H9 (cell line): ENCODE measurements at places on chromosomes 1 and 21.

GRCh38 chr1:1777583-1777899 is 729 bp downstream of the NADK start:
- DNase-seq = no peak

DNA sequence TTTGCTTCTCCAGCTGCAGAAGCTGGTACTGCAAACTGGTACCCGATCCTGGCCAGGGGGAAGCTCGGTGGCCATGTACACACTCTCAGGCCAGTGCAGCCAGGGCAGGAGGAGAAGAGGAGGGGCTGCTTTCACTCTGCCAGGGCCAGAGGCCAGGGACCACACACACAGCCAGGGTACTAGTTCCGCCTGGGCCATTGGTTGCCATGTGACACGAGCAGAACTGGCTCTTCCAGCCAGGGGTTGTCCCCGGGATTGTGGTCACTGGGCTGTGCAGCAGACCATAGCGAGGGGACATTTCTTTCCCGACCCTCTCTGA is 3.7 kb upstream of the SHISAL2A start:
- peak; percentile 52 for DNase-seq

GRCh38 chr1:55876276-55877060 is 661.3 kb upstream of the USP24 start:
- DNase-seq = no peak

- DNase-seq = no peak
Measured at GRCh38 chr1:193707271-193708021, 521.0 kb upstream of the B3GALT2 start.

GRCh38 chr21:46472246-46472645 is 13.6 kb downstream of the DIP2A start:
- no peak for DNase-seq
